Renal cortical epithelial cell (primary cell): ENCODE measurements at places on chromosomes 6 and 20. TPM values are rescaled to one million over a fixed set of nuclear protein-coding genes. Genes with fewer than 3 reads are reported as not detected.

Gene LAMA2
- 0.45 and 0.52 TPM in 2 replicates for total RNA-seq

Gene RALY
- 61.6 and 68.9 TPM in 2 replicates for total RNA-seq

DNA sequence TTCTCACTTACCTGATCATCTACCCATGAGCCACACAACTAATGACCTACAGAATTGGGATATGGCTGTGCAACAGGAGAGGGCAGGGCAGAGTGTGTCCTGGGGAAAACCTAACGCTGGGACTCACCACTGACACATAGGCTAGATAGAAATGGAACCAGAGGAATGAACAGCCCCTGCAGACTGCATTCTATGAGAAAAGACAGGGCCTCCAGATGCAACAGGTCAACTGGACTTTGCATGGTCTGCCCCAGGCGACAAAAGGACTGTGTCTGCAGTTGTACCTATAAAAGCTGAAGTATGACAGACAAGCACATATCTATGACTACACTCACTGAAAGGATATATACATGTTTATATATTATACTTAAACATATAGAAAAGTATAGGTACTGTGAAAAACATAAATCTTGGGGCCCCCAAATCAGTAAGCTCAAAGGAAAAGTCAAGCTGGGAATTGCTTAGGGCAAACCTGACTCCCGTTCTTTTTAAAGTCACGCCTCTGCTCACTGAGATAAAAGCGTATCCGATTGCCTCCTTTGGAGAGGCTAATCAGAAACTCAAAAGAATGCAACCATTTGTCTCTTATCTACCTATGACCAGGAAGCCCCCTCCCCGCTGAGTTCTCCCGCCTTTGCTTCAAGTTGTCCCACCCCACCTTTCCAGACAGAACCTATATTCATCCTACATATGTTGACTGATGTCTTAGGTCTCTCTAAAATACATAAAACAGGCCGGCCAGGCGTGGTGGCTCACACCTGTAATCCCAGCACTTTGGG is 68.5 kb downstream of the EPB41L2 start:
- no peak for DNase-seq

DNA sequence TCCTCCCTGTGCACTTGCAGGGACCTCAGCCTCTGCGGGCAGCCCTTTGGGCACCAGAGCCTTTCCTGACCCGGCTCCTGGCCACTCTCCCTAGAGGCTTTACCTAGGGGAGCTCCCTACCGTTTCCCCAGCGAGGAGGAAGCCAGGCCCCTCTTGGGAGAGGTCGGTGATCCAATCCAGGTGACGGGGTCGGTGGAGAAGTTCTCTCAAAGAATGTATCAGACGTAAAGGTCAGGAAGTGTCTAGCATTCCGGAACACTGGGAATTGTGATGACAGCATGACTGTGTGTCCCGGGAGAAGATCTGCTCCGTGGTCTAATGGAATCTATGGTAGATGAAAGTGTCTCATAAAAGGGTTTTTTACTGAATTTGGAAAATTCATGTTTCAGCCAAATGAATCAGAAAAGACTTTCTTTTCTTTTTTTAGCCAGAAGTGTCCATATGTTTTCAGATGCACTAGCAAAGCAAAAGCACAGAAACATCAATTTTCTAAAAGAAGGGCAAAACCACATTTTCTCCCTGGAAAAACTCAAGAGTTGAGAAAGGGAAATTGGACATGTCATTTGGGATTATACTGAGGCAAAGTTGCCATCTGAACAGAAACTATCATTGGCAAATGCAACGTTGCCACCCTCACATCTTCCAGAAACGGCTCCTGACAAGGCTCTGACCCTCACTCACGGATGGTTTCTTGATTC is 289.4 kb downstream of the THBS2 start:
- peak; percentile 4 for DNase-seq

GRCh38 chr20:53439616-53440015 is 154.0 kb downstream of the ZNF217 start:
- no peak for DNase-seq

DNA sequence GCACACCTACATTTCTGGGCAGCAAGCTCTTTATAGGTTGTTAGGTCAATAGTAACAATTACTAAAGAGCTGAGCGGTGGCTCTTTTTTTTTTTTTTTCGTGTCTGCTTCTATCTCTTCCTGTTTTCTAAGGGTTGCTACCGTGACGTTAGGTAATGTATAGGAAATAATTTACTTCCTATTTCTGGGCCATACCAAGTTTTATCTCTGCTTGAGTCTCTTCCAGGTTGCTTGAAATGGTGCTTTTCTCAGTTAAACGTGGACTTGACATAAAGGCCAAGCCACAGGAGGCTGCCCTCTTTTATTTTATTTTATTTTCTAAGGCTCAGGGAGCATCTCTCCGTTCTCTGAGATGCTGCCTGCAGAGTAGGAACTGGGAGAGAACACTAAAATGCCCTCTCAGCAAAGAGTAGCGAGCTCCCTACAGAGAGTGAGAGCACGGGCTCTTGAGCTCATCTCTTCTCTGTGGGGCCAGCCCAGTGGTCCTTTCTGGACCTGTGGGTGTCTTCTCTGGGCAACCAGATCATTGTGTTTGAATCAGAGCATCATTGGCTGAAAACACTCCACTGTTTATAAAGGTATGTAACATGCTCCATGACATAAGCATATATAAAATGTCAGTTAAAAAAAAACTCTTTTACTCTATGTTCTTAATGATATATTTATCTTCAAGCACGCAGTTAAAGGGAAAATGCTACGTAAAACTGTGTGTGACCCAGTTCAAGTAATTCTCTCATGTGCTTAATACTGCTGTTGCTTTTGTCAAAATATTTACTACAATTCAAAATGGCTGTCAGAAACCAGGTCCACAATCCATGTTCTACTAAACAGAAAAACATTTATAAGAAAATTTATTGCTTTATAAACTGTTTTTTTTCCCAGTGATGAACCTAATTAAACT is at the start of gene ZNF831:
Gene ZNF831 (plus strand): TSS at position 191 of the 900 bp plus-strand sequence. CDS start 27,199 bp downstream, outside the sequence.
- DNase-seq, result no peak

DNA sequence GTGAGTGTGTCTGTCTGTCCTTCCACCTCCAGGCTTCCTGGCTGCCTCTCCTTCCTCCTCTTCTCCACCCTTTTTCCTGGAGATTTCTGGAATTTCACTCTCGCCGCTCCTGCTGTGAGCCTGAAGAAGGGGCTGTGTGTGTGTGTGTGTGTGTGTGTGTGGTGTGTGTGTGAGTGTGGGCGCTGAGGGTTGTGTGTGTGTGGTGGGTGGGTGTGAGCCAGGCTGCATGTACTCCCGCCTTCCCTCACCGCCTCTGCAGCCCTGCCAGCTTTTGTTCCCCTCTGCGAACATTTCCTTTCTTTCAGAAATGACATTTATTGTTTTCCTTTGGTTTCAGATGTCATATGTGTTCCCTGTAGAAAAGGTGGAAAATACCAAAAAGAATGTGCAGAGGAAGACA is 76.0 kb downstream of the SRC start:
- DNase-seq, result no peak

DNA sequence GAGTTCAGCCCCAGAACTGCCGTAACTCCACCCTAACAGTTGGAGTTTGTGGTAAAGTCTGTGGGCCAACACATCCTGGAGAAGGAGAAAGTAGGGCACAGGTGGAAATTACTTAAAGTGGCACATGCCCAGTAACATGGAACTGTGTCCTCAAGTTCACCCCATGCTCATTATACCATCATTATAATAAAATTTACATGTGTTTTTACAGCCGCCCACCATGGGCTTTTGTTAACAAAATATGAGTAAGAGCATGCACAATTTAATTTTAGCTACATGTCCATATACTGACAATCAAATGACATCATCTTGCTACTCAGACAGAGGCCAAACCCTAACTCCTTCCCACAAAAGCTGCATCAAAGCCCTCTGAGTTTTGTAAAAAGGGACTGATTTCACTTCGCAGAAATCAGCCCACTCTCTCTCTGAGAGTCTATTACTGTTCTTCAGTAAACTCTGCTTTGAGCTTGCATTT is 17.3 kb upstream of the ELOVL4 start:
- no peak for DNase-seq

GRCh38 chr6:7523922-7524321 is 17.5 kb upstream of the DSP start:
- no peak for DNase-seq
